ENCODE measurements at places on chromosomes 3 and 15.

DNA sequence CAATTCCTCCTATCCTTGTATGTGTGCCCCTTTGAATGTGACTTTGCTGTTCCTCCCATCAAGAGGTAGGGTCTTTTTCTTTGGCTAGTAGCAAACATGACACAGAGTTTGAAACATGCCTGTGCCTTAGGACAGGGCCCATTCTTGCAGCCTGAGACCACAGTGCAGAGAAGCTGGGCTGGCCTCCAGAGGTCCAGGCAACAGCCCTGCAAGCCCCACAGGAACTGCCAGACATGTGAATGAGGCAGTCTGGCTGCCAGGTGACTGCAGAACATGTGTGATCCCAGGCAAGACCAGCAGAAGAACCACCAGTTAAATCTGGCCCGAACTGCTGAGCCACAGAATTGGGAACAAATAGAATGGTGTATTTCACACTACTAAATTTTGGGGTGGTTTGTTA is 1.2 kb upstream of the HGD start:
- DNase-seq, result no peak

DNA sequence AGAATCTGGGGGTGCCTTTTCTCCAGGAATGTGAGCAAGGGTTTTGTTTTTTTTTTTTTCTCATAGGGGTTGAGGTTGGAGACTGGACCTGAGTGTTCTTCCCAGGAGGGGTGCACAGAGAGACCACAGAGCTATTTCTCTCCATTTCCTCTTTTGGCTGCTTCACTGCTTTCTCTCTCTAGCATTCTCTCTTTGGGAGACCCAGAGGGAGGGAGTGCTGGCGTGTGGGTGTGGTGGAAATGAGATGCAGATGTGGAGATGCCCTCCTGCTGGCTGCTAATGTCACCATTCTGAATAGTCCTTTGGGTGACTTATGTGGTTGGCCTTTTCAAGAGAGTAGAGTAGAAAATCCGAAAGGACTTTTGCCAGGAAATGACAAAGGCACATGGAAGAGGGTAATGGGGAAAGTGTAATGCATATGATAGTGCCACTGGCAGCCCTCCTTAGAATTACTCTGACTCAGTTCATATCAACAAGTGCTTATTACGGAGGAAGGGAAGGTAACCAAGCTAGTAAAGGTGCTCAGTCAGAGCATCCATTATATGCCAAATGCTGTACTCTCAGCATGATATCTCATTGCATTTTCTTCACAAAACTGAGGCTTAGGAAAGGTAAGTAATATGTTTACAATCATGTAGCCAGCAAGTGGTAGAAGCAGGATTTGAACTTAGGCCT is 1.9 kb downstream of the SYN2 start:
- DNase-seq, result no peak

DNA sequence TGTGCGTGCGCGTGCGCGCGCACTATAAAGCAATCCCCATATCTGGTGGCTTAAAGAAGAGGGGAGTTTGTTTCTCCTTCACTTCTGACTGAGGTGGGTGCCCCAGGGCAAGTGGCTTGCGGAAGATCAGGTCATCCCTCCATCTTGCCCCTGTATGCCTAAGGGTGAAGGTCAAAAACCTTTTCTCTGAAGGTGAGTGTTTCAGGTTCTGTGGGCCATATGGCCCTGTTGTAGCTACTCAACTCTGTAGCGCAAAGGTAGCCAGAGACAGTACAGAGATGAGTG is 5.5 kb downstream of the ABTB1 start:
- DNase-seq, result no peak

- DNase-seq, result no peak
These were observed 426.7 kb downstream of the LPP start for GRCh38 chr3:188580659-188581058.

GRCh38 chr3:43773273-43774094 is 82.7 kb downstream of the ABHD5 start:
- no peak for DNase-seq

DNA sequence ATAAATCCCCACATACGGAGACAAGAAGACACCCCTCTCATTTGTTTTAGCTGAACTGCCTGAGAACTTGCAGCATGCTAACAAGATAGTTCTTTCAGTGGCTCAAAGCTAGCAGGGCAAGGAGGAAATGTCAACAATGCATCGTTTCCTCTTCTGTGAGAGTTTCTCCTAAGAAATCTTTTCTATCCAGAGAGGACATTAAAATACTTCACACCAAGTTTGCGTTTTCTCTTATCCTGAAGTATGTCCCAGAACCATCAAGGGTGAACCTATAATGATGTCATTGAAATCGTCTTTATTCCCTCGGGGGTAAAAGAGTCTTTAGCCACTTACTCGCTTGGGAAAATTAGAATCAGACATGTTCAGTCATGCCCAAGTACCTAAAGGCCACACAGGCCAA is 541.7 kb upstream of the MDFIC2 start:
- no peak for DNase-seq

DNA sequence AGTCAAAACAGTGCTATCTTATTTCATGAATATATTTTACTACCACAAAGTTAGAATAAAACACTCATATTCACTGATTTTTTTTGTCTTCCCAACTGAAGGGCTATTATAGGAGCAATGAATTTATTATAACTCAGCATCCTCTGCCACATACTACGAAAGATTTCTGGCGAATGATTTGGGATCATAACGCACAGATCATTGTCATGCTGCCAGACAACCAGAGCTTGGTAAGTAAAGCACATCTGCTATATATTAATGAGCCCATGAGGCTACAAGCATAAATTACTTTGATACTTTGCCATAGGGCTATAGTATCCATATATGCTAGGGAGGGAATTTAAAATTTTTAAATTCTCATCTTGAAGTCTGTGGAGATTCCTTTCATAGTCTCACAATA is 95.9 kb downstream of the FEZF2 start:
- peak; percentile 47 for DNase-seq

DNA sequence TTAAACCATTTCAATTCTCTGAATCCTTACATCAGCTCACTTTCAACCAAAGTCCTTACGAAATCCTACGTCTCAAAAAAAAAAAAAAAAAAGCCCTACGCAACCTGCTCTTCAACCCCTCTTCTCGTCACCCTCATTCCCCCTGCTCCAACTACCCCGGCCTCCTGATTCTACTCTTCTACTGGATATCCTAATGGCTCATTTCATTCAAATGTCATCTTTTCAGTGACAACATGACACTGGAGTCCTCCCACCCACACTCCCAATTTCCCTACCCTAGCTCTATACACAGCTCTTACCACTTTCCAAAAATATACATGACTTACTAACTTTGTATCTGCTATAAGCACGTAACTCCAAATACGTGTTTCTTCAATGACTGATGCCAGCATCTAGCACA is 11.5 kb downstream of the UBP1 start:
- DNase-seq, result no peak

DNA sequence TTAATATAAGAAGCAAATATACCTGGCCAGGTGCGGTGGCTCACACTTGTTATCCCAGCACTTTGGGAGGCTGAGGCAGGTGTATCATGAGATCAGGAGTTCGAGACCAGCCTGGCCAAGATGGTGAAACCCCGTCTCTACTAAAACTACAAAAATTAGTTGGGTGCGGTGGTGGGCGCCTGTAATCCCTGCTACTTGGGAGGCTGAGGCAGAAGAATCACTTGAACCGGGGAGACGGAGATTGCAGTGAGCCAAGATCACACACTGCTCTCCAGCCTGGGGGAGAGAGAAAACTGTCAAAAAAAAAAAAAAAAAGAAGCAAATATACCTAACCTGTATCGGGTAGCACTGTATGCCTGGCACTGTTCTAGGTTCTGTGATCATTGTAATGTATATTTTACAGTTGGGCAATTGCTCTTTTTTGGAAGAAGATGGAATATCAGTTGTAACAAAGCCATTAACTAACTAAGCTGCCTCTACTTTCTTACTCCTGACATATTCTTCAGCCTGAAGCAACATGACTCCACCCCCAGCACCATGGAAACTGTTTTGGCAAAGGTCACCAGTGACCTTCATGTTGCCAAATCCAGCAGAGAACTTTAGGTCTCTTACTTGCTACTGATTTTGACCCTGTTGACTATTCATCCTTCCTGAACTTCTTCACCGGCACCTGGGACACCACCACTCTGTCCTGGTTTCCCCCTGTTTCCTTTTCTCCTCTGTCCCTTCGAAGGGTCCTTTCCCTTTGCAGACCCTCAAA is 203.8 kb downstream of the RPLP1 start:
- DNase-seq, result peak; percentile 5

GRCh38 chr3:178223876-178224275 is 312.4 kb upstream of the KCNMB2 start:
- no peak for DNase-seq

Data from right hindlimb (tissue), 1 donor.